ENCODE measurements at places on chromosomes 4 and X.

DNA sequence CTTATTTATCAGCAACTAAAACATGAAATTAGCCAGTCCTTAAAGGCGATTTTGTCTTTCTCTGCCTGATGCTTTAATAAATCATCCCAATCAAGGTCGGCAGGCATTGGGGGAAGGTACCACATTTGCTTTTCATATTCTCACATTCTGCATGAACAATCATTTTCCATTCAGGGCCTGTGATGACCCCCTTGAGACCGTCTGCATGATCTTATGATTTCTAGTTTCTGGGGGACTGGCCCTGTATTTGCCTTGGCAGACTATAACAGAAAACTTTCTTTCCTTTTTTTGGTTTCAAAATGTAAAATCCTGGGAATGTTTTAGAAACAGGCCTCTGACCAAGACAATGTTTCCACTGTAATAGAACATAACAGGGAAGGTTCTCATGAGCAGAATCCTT, 296.8 kb downstream of the IDS start:
- no peak for DNase-seq

- DNase-seq: no peak
These were observed 26.7 kb downstream of the HTT-AS start for GRCh38 chr4:3047464-3048286.

- DNase-seq: no peak
These were observed 1017.6 kb upstream of the HS3ST1 start for GRCh38 chr4:12446256-12446655.

GRCh38 chrX:4547213-4547836, 833.9 kb upstream of the PRKX start:
- no peak for DNase-seq

GRCh38 chrX:144265641-144266040, 381.8 kb downstream of the UBE2NL start:
- no peak for DNase-seq

- DNase-seq: no peak
These were observed 17.0 kb downstream of the ENOX2 start for GRCh38 chrX:130885996-130886395.

GRCh38 chr4:116413222-116413621, 672.2 kb downstream of the TRAM1L1 start:
- DNase-seq: no peak

DNA sequence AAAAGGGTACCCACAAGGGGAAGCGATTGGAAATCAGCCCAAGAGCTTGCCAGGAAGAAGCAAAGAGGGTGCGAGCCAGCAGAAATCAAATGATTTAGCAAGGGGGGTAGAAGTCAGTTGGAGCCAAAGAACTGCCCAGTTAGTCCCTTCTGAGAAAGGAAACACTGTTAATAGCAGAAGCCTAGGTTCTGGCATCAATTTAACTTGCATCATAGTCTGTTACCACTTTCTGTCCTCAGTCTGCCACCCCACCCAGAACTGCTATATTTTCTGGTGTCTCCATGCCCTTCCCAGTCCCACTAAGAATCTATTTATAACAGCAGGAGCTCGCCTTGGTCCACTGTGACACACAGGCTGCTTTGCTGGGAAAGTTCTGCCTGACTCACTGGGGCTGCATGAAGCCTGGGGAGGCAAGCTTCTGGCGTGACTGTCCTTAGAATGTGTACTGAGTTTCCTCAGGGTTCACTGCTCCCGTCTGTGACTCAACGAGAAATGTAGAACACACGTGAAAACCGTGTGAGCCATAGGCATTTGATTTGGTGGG, 157.8 kb upstream of the TTC29 start:
- DNase-seq: peak; percentile 86

GRCh38 chrX:132271311-132271778, 52.1 kb upstream of the RAP2C start:
- DNase-seq: no peak

GRCh38 chrX:53654376-53654775, 32.1 kb downstream of the HUWE1 start:
- no peak for DNase-seq

- DNase-seq: no peak
These were observed 225.2 kb upstream of the ZFP42 start for GRCh38 chr4:187770345-187770744.

DNA sequence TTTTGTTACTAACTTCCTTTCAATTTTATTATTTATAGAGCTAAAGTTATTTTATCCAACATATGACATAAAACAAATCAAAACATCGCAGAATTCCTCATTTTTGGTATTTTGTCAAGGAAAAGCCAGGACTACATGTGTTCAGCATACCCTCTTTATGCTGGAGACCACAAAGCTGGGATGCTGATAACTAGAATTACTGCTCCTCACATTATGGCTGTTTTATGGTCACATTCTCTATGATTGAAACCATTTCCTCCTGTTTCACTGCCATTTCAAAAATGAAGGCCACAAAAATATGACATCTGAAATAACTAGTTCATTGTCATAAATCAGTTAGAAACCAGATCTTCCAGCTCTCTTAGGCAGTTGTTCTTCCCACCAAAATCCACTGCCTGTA, 41.7 kb downstream of the KLHL34 start:
- no peak for DNase-seq

DNA sequence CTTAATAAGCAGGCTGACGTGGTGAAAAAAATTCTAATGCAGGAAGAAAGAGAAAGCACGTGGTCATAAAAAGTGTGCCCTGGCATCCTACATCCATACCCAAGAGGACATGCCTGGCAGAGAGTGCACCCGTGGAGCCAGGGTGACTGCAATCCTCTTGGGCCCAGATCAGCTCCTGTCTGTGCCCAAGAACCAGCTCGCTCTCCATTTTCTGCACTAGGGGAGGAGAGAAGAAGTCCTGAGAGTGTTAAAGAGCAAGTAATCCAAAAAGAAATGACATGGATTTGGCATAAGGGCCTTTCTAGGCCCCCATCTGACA, 483.1 kb downstream of the BCOR start:
- DNase-seq: no peak

GRCh38 chr4:38166768-38167167, 206.6 kb downstream of the PTTG2 start:
- no peak for DNase-seq

DNA sequence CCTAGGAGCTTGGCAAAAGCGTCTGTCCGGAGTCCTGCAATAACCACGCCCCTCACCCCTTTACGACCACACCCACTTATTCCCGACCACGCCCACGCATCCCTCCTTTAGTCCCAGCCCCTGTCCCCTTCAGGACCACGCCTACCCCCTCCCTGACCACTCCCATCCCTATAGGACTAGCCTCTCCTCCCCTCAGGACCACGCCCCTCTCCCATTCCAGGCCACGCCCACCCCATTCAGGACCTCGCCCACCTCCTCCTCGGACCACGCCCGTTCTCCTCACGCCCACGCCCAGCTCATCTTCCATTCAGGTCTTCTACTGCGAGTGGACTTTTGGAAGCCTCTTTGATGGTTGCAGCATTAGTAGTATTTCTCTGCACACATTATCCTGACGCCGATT, 131.2 kb upstream of the STX18 start:
- DNase-seq: no peak

- no peak for DNase-seq
These were observed 7.7 kb upstream of the SLAIN2 start for GRCh38 chr4:48333587-48333986.

GRCh38 chrX:46620505-46620904, 46.9 kb downstream of the CHST7 start:
- DNase-seq: no peak

DNA sequence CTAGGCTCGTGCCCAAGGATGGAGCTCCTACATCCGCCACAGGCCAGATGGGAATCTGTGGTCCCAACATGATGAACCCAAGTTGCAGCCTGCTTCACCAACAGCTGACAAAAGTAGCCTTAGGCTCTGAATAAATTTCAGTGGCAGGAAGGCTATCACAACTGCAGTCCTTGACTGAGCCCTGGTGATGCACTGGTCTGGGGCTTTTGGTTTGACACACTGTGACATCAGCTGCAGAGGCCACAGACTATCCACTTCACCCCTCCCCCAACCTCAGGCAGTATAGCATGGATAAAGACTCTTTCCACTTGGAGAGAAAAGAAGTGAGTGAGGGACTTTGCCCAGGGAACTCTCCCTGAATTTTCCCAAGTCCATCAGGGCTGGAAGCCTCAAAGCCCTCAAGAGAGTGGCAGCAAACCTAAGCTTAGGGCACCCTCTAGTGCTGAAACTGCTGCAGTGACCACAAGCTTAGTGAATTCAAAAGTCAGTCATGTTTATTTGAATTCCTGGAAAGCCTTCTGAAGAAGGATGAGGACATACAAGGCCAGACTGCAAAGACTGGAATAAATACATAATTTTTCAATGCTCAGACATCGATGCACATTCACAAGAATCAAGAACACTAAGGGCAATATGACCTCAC, 135.0 kb upstream of the TENT5D start:
- DNase-seq: no peak

DNA sequence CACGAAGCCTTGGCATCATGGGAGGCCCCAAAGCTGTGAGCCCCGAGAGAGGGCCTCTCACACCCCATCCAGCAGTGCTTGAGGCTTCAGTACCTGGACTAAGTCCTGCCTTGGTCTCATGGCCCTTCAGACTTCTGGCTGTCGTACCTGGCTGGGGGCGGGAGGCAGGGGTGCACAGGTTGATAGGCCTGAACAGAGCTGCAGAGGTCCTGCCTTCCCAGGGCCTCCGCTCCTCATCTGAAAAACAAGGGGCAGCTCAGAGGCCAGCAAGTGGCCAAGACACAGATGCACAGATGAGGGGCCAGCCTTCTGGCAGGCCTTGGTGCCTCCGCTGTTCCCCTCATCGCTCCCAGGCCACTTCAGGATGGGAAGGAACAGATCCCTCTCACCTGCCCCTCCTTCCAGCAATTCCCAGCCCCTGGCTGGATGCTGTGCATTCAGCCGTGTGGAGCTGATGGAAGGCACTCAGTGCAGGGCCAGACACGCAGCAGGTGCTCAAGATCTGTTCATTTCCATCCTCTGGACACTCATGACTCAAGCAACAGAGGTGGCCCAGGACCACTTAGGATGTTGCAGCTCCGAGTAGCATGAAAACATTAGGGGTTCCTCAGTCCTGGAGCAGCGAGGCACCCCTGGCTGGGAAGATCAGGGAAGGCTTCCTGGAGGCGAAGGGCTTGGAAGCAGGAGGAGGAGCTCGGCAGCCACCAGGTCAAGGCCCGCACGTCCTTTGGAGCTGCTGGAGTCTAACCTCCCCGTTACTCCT, 1.4 kb downstream of the ZNF185 start:
- no peak for DNase-seq

- no peak for DNase-seq
These were observed 100.0 kb downstream of the CCSER1 start for GRCh38 chr4:90227177-90227576.

GRCh38 chr4:17336524-17336961, 175.3 kb downstream of the QDPR start:
- no peak for DNase-seq

GRCh38 chrX:72276478-72276953, 532 bp downstream of the RPS4X start:
- DNase-seq: no peak

DNA sequence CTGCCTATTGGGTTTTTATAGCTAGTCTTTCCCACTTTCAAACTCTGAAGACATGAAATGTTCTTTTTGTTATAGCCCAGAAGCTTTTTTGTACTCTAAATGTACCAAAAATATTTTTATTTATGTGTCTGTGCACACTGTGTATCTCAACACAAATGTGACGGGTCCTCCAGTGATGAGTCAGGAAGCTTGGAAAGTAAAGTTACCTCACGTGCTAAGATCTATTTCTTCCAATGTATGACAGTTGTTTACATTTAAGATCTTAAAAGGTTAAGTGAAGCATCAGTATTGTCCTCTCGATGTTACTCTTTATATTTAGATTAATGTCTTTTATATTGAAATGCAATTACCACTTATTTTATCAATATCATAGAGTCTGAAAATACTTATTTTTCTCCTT, 29.1 kb upstream of the PRSS12 start:
- DNase-seq: no peak

DNA sequence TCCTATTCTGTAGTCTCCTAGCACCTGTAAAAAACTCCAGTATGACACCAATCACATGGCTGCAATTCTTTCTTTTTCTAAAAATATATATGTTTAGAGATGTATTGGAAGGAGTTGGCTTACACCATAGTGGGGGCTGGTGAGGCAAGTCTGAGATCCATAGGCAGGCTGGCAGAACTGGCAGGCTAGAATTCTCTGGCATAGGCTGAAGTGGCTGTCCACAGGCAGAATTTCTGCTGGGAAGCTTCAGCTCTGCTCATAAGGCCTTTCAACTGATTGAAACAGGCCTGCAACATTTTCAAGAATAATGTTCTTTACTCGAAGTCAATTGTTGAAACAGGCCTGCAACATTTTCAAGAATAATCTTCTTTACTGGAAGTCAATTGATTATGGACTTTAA, 37.0 kb downstream of the FGF2 start:
- DNase-seq: no peak

- peak; percentile 66 for DNase-seq
These were observed 111.1 kb downstream of the SH3RF1 start for GRCh38 chr4:169159624-169160171.

DNA sequence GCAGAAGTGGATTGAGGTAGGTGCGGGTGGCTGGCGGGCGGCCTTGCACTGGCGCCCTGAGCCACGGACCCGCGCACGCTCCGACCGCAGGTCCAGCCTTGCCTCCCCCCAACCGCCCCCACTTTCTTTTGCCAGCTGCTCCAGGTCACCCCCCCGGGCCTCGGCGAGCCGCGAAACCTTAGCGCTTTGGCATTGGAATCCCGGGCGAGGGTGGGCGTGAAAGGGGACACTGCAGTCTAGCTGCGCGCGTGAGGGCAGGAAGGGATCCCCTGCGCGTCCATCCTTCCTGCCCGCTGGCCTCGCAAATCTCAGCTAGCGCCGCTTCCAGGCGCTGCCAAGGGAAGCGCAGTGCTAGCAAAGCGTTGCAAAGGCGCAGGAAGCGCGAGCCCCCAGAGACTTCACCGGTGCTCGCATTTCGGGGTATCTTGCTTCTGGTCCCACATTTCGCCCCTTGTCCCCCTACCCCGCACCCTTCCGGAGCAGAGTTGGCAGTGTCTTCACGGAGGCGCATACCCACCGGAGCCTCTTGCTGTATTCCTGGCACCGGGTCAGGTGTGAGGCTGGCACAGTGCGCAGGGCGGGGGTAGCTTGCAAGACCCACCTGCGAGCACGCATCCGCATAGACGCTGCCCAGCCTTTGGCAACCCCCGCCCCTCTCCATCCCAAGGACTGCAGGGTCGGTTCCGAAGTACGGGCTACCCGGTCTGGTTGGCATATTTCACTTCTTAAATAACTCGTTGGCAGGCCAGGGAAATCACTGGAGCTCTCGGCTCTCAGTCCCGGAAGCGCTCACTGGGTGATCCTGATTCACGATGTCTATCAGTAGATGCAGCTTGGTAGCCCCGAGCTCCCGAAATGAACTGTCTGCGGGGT, 104.4 kb downstream of the UCHL1 start:
- no peak for DNase-seq

DNA sequence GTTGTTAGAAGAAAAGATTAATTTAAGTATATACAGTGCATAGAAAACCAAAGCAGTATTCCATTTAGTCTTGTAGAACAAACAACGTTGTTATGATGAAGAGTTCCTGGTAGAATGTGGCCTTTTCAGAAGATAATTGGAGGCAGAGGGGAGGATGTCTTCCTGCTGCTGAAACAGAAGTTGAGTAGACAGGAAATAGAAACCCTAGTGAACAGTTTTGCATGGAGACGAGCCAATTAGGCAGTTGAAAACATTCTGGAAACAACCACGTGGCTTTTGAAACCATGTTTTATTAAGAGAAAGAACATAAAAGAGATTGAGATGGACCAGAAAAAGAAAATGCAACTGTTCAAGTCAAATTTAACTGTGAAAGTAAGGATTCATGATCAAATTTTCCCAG, 325.2 kb downstream of the CAMK2D start:
- DNase-seq: no peak

Data from HS-27A (cell line).